ENCODE measurements at places on chromosomes 5 and 9. TPM values are rescaled to one million over a fixed set of nuclear protein-coding genes. Genes with fewer than 3 reads are reported as not detected.

The FAM153A gene
- 0.12 TPM for polyA plus RNA-seq

The GABRA6 gene
- not detected for polyA plus RNA-seq

The BTF3 gene
- polyA plus RNA-seq, result 890 TPM

The DIRAS2 gene
- polyA plus RNA-seq, result 0.34 TPM

The C7 gene
- polyA plus RNA-seq, result 6.2 TPM

The ALG2 gene
- polyA plus RNA-seq, result 25.9 TPM

The C5orf58 gene
- polyA plus RNA-seq, result not detected

- no peak for DNase-seq
These were observed 73.1 kb downstream of the FEM1C start for GRCh38 chr5:115471345-115472063.

GRCh38 chr5:141934099-141934844 is 10.6 kb downstream of the DELE1 start:
- DNase-seq, result peak; percentile 88

DNA sequence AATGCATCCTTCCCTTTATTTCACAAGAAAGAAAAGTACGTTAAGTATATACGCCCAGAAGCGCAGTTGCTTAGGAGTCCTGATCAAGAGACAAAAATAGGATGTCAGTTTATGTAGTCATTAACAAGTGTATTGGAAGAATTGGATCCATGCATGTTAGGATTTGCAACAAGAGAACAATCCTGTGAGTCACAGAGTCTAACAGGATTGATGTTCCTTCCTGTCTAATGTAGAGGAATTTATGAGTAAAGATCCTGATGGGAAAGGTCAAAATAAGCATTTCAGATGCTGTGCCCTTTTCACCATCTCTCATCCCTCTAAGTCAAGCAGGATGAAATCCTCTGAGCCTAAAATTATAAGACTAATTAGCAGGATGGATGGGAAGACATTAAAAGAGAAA is 406.0 kb upstream of the GRIA1 start:
- no peak for DNase-seq

DNA sequence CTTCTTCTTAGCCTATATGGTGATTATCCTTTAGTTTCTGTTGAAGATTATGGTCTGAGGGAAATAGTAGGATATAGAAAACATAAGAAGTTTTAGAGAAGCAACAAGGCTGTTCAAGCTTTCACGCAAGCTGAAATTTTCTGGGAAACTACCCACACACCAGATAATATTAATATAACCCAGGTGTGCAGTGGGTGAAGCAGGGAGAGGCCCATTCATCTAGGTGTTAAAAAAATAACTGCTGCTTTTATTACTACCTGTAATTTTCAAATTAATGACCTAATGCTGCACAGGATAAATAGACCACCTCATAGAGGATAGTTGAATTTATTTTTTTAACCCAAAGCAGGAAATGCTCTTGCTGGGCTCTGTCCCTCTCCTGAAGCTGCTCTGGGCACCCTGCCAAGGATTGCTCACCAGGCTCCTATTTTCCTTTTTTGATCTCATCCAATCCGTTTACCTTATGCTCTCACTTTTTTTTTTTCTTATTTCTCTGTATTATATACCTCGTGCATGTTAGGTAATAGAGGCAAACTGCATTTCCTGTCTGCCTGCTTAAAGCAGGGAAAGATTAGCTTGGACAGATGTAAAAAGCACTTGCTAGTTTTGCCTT is 124.3 kb upstream of the SLC12A2 start:
- DNase-seq, result peak; percentile 80

- DNase-seq, result peak; percentile 73
These were observed 21.2 kb downstream of the ANXA1 start for GRCh38 chr9:73172901-73173215.

GRCh38 chr5:124530916-124531315 is 215.5 kb downstream of the ZNF608 start:
- DNase-seq, result no peak

GRCh38 chr9:137685741-137686420 is 67.1 kb downstream of the EHMT1 start:
- no peak for DNase-seq
